AG09309 (cell line): ENCODE measurements at places on chromosomes 6 and 20.

- no peak for DNase-seq
These were observed 118.4 kb upstream of the TIAM2 start for GRCh38 chr6:154876486-154877280.

DNA sequence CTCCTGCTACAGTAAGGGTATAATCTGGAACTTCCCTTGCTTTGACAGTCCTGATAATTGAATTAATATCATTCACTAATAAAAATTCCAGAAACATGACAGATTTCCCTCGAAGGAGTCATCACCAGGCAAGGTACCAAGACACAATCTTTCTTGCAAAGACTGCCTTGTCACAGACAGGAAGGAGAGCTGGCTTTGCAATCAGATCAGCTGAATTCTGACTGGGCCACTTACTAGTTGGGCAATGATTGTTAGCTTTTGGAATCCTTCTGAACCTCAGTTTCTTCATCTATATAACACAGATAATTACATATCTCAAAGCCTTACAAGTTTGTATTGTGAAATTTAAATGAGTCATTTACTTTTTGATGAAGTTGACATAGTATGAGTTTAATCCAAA, 344.2 kb downstream of the RFPL4B start:
- DNase-seq, result peak; percentile 92

- no peak for DNase-seq
These were observed 16.3 kb upstream of the CST9L start for GRCh38 chr20:23584434-23585199.

DNA sequence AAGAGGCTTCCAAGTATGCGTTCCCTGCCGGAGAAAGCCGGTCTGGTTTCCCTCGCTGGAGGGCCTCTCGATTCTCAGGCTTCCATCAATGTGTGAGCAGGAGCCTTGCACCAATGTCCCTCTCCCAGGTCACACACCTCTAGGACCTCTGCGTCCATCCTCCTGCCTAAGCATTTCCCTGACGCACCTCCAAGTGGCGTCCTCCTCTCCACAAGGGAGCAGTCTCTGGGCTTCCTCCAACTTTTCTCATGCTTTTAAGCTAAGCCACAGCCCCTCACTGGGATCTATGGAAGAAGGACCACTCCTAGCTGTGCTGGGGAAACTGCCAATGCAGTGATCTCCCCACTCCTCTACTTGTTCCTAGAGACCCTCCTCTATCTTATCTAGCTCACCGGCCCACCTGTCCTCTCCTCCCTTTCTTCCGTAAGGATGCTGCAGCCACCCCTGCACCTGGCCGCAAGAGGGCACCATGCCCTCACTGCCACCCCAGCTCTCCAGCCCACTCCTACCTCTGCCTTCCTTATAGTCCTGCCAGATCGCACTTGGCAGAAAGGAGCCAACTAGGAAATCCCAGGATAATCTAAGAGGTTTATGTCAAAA, 258.7 kb downstream of the LRFN2 start:
- no peak for DNase-seq

GRCh38 chr6:154865291-154865690, 129.8 kb upstream of the TIAM2 start:
- DNase-seq, result no peak

DNA sequence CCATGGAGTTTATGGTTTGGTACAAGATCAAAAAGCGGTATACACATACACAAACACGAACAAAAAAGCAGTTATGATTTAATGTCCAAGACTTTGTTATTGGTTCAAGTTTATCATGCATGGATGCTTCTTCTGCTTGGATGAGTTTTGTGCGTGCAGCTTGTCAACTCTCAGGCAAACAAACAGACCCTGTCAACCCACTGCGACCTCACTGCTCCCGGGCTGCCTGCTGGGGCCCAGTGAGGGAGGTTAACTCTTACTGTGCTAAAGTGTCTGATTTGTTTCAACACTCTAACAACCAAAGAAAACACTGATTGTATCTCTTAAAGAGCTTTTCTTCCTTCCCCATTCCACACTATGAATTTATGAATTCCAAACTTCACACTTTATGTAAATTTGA, 26.8 kb upstream of the DDR1 start:
- no peak for DNase-seq

- no peak for DNase-seq
These were observed 12.4 kb upstream of the SRSF3 start for GRCh38 chr6:36581716-36582115.

- peak; percentile 33 for DNase-seq
These were observed 39.1 kb downstream of the EPB41L2 start for GRCh38 chr6:131023834-131024504.

DNA sequence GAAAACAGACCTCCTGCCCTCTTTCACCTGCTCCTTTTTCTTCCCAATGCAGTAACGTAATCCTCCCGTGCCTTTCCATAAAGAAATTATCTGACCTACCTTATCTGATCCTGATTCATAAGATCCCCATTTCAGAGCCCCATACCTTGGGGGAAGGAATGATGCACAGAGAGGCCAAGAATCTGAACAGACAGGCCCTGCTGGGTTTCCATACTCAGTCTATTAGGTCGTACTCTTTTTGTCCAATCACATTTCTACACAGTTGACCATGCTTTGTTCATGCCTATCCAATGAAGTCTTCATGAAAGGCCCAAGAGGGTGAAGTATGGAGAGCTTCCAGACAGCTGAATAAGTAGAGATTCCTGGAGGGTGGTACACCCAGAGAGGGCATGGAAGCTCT, 25.3 kb downstream of the SRPK1 start:
- no peak for DNase-seq

- DNase-seq, result no peak
These were observed 93.8 kb upstream of the LY86 start for GRCh38 chr6:6494677-6495076.

DNA sequence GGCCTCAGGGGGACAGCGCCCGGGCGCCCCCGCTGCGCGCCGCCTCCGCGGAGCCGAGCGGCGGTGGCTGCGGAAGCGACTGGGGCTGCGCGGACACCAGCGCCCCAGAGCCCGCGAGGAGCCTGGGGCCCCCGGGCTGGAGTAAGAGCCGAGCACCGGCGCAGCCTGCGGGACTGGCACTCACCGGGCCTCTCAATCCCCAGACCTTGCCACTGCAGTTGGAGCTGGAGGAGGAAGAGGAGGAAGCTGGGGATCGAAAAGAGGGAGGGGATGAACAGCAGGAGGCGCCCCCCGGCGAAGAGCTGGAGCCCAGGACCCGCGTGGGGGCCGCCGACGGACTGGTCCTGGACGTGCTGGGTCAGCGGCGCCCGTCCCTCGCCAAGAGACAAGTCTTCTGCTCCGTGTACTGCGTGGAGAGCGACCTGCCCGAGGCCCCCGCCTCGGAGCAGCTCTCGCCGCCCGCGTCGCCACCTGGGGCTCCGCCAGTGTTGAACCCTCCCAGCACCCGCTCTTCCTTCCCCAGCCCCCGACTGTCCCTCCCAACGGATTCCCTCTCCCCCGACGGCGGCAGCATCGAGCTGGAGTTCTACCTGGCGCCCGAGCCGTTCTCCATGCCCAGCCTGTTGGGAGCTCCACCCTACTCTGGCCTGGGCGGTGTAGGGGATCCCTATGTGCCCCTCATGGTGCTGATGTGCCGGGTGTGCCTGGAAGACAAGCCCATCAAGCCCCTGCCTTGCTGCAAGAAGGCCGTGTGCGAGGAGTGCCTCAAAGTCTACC, 590 bp downstream of the RNF217 start:
- no peak for DNase-seq

- no peak for DNase-seq
These were observed 165.3 kb downstream of the SOBP start for GRCh38 chr6:107655245-107655644.

DNA sequence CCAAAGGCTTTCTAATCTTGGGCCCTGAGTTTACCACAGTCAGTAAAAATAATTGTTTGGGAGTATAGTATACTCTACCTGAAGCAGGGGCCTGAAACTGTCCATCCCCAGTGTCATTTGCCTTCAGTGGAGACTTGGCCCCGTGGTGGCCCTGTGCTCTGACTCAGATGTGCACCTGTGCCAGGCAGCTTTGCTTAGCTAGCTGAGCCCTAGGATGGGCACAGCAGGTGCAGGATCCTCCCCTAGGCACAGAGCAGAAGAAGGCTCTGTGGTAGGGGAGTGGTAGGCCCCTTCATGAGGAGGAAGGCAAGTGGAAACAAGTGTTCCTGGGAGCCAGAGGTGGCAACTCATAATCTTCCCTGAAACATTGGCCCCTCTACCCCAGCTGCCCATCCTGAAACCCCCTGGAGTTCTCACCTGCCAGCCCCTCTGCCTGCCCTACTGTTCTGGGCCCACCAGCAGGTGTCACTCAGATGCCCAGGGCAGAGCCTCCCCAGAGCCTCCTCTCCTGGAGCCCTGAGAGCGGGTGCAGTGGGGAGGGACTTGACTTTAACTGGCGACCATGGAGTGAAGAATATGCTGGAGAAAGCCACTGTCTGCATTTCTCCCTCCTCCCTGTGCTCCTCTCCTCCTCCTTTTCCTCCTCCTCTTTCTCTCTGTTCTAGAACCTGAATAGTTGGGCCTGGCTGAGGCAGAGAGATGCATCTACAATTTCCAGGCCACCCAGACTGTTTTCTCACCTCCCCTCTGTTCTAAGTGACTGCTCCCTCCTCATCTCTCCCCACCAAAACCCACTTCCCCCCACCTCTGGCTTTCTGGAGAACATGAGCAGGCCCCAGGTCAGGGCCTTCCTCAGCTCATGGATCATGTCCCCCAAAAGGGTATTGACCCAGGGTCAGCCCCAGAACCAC, 2.9 kb downstream of the CPNE5 start:
- no peak for DNase-seq

- no peak for DNase-seq
These were observed 508.1 kb upstream of the FLRT3 start for GRCh38 chr20:14845199-14846160.

- DNase-seq, result no peak
These were observed 16.9 kb downstream of the GFOD1 start for GRCh38 chr6:13470238-13471140.

DNA sequence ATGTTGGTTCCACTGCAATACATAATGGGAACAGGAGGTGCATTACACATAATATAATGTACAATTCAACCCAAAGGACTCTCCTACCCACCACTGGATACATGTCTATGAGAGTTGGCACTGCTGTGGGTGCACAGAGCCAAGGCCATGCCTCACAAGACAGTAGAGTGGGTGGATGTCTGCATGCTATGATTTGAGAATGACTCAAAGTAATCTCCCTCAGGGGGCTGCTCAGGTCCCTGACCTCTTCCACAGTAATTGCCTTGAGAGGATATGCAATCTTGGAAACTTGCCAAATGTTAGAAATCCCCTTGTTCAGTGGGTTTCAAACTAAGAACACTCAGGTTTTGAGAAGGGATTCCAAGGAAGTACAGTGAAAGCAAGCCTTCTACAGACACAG, 79.0 kb downstream of the ANKEF1 start:
- no peak for DNase-seq

DNA sequence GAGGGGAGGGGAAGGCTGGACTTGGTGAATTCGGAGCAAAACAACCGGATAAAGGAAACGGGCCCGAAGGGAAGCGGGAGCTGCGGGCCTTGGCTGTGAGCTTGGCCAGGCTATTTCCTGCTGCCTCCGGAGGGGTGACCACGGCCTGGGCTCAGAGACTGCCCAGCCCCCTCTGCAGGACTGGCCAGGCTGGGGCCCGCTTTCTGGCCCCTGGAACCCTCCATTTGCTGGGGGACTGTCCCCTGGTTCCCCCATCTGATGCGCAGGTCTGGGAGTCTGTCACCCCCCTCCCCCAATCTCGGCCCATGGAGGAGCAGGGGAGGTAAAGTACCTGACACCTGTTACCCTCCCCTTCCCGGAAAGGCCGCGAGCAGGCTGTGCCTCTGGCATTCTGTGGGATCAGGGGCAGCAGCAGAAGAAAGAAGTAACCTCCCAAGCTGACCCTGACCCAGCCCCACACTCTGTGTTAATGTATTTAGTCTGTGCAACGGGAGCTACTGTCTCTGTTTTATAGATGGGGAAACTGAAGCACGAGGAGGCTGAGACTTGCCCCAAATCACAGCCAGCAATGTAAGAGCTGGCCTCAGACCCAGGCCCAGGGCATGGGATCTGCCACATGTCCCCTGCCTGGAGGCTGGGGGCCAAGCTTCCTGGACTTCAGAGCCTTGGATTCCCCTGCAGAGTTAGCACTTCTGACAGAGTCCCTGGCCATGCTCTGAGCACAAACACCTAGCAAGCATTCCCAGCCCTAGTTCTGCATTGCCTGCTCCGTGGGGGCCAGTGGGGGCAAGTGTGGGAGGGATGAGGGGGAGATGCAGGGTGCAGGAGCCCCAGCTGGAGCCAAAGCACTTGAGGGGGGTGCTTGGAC, 3.5 kb downstream of the C20orf204 start:
- no peak for DNase-seq

- DNase-seq, result peak; percentile 95
These were observed 27.9 kb downstream of the PPARD start for GRCh38 chr6:35370124-35370741.

- DNase-seq, result no peak
These were observed 74.9 kb downstream of the ZDHHC14 start for GRCh38 chr6:157455731-157456523.

DNA sequence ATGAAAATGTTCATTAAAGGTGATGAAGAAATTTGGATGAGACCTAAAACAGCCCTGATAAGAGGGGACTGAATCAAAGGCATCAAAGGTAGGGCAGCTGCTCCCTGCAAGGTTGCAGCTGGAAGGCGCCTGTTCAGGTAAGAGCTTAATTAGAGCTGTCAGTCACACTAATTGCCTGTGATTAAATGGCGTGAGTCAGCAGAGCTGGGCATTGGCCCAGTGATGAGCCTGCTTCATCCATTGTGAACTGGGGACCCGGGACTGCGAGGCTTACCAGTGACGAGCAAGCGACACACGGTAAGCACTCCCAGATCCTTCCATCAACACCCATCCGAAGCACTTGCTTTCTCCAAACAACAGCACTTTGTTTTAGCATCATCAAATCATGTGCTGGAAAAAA, 621.5 kb upstream of the CDH4 start:
- no peak for DNase-seq

- DNase-seq, result no peak
These were observed 1.2 kb downstream of the ENTPD6 start for GRCh38 chr20:25196786-25197120.

- DNase-seq, result no peak
These were observed at the start of gene BLTP3A for GRCh38 chr6:34791701-34792604. Gene BLTP3A (plus strand): TSS chr6:34792083. CDS start chr6:34792251, 168 bp downstream.

DNA sequence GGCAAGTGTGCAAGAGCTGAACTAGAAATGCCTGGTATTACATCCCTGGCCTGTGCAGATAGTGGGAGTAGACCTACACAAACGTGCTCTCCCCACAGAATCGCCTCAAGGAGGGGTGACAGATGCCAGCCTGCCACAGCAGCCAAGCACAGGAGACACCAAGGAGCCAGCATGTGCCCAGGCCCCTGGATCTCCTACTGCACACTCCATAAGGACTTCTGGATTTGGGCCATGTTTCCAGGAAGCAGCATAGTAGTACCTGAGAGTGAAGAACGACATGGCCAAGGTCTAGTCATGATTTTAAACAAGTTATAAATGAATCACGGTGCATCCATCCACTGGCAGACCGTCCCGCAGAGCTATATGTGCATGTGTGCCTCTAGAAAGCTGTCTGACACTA, 232.2 kb downstream of the SYNDIG1 start:
- DNase-seq, result no peak

DNA sequence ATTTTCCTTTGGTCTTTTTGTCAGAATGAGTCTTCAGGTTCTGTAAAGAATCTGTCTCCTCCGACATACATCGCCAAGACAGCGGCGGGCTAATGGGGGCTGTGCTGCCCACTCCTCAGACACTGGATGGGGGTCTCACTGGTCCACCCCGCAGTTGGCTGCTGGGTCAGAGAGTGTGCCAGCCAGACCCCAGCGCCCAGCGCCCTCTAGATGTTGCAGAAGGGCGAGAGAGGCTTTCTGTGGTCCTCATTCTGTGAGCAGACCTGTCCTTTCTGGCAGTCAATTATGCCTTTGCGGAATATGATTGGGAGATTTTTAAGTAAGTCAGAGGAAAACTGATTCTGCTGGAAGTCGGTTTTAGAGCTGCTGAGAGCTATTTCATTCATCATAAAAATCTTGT, 7.8 kb upstream of the CCR6 start:
- DNase-seq, result no peak
